T-helper 2 cell treated with Interferon-gamma antibody and Interleukin-4, amounts not matched to agents 5 μg/mL and 100 μg/mL, for 36 hours (primary cell): ENCODE measurements at places on chromosomes 16 and 17.

DNA sequence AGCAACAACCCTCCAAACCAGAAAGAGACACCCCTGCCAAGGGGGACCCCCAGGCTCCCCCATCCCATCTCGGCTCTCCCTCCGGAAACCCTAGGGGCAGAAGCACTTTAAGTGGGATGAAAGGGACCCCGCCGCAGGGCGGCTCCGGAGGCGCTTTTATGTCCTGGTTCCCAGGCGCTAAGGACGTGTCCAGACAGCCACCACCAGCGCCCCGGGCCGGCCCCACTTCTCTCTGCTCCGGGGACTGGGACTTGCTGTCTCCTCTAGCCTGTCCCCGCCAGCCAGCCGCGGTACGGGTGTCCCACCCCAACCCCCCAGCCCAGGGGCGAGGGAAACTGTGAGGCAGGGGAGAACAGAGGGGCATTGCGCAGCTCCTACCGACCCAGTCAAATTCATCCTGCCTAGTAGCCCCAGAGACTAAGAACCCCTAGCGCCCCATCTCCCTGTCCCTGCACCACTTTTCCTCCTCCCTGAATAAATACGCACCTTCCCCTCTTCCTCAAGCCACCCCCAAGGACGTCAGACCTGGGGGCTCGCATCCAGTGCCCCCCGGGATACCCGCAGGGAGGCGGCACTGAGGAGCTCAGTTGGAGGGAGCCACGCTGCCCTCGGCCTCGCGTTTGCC lies 4.1 kb downstream of the SP6 start:
- H3K27me3 ChIP-seq: peaks cover 62% of the 10 kb centered on the region
- no peak overlapping the region for H3K27ac ChIP-seq
- peaks cover 8% of the 10 kb centered on the region for H3K4me1 ChIP-seq
- no peak overlapping the region for H3K4me3 ChIP-seq
- no peaks in the 10 kb centered on the region for H3K36me3 ChIP-seq

DNA sequence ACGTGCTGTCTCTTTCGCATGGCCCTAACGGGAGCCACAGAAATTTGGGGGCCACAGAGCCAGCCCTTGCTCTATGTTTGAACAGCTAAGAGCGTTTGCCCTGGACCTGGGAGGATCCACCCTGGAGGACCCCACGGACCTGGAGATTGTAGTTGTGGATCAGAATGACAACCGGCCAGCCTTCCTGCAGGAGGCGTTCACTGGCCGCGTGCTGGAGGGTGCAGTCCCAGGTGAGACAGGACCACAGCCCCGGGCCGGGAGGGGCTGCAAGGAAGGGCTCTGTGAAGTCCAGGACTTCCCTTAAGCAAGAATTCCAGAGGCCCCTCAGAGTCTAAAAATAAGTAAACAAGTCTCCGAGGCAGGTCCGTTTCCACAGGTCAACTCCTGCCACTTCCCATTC lies 11.9 kb downstream of the CDH15 start:
- H3K27ac ChIP-seq: no peak overlapping the region
- DNase-seq: no peak
- H3K4me1 ChIP-seq: no peaks in the 10 kb centered on the region
- H3K36me3 ChIP-seq: no peaks in the 10 kb centered on the region
- no peaks in the 10 kb centered on the region for H3K27me3 ChIP-seq
- no peak overlapping the region for H3K4me3 ChIP-seq

GRCh38 chr16:63337264-63337663 lies 1301.0 kb upstream of the CDH8 start:
- H3K4me1 ChIP-seq: no peaks in the 10 kb centered on the region
- H3K27ac ChIP-seq: no peak overlapping the region
- no peaks in the 10 kb centered on the region for H3K27me3 ChIP-seq

GRCh38 chr17:73318427-73318813 lies 6.6 kb upstream of the CDC42EP4 start:
- H3K27me3 ChIP-seq: peaks cover 4% of the 10 kb centered on the region
- H3K4me1 ChIP-seq: peaks cover under 1% of the 10 kb centered on the region
- no peaks in the 10 kb centered on the region for H3K36me3 ChIP-seq
- no peak overlapping the region for H3K4me3 ChIP-seq

GRCh38 chr17:73029991-73030390 lies 62.5 kb downstream of the SLC39A11 start:
- H3K4me1 ChIP-seq: no peaks in the 10 kb centered on the region
- H3K4me3 ChIP-seq: no peak overlapping the region
- no peaks in the 10 kb centered on the region for H3K27me3 ChIP-seq
- no peak overlapping the region for H3K27ac ChIP-seq

GRCh38 chr17:73847952-73848351 lies 203.7 kb upstream of the SDK2 start:
- H3K36me3 ChIP-seq: no peaks in the 10 kb centered on the region
- H3K4me1 ChIP-seq: no peaks in the 10 kb centered on the region
- no peak overlapping the region for H3K27ac ChIP-seq

GRCh38 chr16:89563639-89564392 lies 3.3 kb downstream of the RPL13 start:
- peak overlapping the region; percentile 11 for H3K27ac ChIP-seq
- DNase-seq: no peak
- H3K4me3 ChIP-seq: peak overlapping the region; percentile 24
- peaks cover 45% of the 10 kb centered on the region for H3K36me3 ChIP-seq
- no peaks in the 10 kb centered on the region for H3K27me3 ChIP-seq

- no peaks in the 10 kb centered on the region for H3K27me3 ChIP-seq
- peaks cover 52% of the 10 kb centered on the region for H3K36me3 ChIP-seq
- peak within 1 kb of the TSS; percentile 99 for H3K4me3 ChIP-seq
- peaks cover 38% of the 10 kb centered on the region for H3K4me1 ChIP-seq
- DNase-seq: peak; percentile 71
- H3K27ac ChIP-seq: peak within 1 kb of the TSS; percentile 100
These were observed at the start of gene TMC6 for GRCh38 chr17:78128551-78129350. Gene TMC6 (minus strand): TSS chr17:78128755. CDS start chr17:78126832, 1,923 bp downstream.

DNA sequence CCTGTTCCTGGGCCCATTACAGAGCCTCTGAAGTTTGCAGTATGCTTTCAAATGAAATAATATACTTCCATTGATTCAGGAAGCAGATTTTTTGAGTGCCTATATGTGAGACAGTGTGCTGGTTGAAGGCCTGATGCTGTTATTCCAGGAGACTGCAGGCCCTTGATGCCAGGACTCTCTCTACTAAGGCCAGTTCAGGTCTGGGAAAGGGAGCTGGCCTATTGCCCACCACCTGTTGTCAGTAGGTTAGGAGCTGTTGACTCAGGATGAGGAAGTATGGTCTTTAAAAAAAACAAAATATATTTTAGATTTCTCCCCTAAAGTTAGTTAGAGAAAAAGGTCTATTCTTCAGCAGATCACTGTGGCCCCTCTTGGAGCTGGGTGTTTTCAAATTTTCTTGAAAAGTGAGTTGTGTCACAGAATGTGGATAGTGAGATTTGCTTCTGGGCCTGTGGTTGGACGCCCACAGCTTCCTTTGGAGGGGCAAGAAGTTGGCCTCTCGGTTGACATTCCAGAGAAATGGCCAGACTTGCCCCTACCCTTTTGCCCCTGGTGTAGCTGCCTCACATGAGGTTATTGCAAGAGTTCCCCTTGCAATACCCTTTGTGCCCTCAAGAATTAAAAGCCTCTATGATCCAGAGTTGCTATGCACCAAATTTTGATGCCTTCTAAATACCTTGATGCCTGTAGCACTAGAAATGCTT lies 7.9 kb downstream of the ESRP2 start:
- peak overlapping the region; percentile 70 for H3K27ac ChIP-seq
- peak overlapping the region; percentile 9 for H3K4me3 ChIP-seq
- no peak for DNase-seq
- peaks cover 38% of the 10 kb centered on the region for H3K36me3 ChIP-seq
- no peaks in the 10 kb centered on the region for H3K27me3 ChIP-seq
- H3K4me1 ChIP-seq: peaks cover 34% of the 10 kb centered on the region

DNA sequence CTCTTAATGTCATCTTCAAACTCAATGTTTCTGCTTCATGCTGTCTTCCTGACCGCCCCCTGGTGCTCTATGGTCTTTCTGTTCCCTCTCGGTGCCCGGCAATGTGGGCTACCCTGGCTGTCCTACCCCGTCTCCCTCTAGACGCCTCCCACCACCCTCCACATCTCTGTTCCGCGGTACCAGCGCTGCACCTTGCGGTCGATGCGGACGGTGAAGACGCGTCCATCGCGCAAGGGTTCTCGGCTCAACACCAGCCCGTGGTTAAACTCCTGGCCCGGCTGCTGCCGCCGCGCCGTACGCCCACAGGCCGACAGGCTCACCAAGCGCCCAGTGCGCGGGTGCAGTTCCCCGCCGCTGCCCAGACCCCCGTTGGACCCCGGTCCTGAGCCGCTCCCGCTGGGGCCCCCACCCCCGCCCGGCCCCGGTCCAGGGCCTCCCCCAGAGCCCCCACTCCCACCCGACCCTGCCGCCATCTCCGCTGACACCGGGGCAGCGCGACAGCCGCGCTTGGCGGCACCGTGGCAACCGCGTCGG lies at the start of gene NEURL4:
TSS of gene NEURL4 (minus strand) at position 496 of the 534 bp plus-strand sequence. CDS start at position 473, 23 bp downstream.
- H3K36me3 ChIP-seq: peaks cover 4% of the 10 kb centered on the region
- H3K4me3 ChIP-seq: peak within 1 kb of the TSS; percentile 95
- DNase-seq: no peak
- H3K4me1 ChIP-seq: peaks cover 37% of the 10 kb centered on the region
- no peaks in the 10 kb centered on the region for H3K27me3 ChIP-seq
- H3K27ac ChIP-seq: peak within 1 kb of the TSS; percentile 96

DNA sequence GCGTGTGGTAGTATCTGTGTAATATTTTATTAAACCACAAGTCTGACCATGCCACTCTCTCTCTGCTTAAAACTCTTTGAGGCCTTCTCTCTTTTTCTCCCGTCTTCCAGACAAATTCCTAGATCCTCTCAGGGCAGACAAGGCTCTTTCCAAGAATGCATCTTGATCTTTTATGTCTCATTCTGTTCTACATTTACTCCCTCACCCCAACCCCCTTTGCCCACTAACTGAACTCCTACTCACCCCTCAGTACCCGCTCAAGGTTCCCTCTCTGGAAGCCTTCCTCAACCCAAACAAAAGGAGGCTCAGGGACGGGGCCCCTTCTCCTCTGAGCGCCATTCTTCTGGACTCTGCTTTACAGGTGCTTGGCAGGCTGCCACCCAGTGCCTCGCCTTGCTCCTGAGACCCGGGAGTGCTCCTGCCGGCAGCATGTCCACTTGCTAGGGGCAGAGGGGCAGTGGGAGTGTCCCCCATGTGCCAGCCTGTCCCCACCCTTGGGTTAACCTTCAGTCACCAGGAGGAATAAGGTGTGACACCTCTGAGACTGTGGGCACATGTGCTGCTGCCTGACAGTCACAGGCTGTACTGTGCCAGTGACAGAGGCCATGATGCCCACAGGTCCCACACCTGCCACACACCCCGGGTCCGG lies 9.2 kb downstream of the SLC13A2 start:
- H3K36me3 ChIP-seq: no peaks in the 10 kb centered on the region
- H3K4me1 ChIP-seq: peaks cover 10% of the 10 kb centered on the region
- H3K4me3 ChIP-seq: no peak overlapping the region
- no peak for DNase-seq
- H3K27ac ChIP-seq: no peak overlapping the region
- peaks cover 3% of the 10 kb centered on the region for H3K27me3 ChIP-seq

GRCh38 chr17:55117164-55117563 lies 147.6 kb upstream of the HLF start:
- H3K4me1 ChIP-seq: peaks cover 6% of the 10 kb centered on the region
- H3K4me3 ChIP-seq: no peak overlapping the region
- DNase-seq: no peak
- H3K36me3 ChIP-seq: no peaks in the 10 kb centered on the region
- no peaks in the 10 kb centered on the region for H3K27me3 ChIP-seq
- H3K27ac ChIP-seq: no peak overlapping the region

DNA sequence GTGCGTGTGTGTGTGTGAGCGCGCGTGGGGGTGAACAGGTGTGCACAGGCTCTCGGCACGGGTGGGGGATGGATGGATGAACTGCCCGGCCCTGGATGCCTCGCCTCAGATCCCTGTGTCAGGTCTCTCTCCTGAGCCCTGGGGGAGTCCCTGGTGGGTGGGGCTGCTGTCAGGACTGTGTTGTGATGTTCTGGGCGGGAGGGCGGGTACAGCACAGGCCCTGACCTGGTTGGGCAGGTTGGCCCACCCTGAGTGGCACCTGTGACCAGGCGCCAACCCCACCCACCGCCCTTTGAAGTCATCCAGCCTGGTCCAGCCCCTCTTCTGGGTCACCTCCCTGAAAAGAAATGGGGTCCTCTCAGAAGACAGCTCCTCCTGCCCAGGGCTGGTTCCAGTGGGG lies 41.6 kb upstream of the TAC4 start:
- H3K27me3 ChIP-seq: peaks cover 49% of the 10 kb centered on the region
- H3K36me3 ChIP-seq: no peaks in the 10 kb centered on the region
- no peaks in the 10 kb centered on the region for H3K4me1 ChIP-seq
- DNase-seq: no peak

- peaks cover 11% of the 10 kb centered on the region for H3K36me3 ChIP-seq
- peak overlapping the region; percentile 98 for H3K27ac ChIP-seq
- DNase-seq: no peak
- H3K4me1 ChIP-seq: peaks cover 53% of the 10 kb centered on the region
- peak overlapping the region; percentile 94 for H3K4me3 ChIP-seq
- H3K27me3 ChIP-seq: no peaks in the 10 kb centered on the region
These were observed 1.1 kb upstream of the RNF213 start for GRCh38 chr17:80259457-80260068.

DNA sequence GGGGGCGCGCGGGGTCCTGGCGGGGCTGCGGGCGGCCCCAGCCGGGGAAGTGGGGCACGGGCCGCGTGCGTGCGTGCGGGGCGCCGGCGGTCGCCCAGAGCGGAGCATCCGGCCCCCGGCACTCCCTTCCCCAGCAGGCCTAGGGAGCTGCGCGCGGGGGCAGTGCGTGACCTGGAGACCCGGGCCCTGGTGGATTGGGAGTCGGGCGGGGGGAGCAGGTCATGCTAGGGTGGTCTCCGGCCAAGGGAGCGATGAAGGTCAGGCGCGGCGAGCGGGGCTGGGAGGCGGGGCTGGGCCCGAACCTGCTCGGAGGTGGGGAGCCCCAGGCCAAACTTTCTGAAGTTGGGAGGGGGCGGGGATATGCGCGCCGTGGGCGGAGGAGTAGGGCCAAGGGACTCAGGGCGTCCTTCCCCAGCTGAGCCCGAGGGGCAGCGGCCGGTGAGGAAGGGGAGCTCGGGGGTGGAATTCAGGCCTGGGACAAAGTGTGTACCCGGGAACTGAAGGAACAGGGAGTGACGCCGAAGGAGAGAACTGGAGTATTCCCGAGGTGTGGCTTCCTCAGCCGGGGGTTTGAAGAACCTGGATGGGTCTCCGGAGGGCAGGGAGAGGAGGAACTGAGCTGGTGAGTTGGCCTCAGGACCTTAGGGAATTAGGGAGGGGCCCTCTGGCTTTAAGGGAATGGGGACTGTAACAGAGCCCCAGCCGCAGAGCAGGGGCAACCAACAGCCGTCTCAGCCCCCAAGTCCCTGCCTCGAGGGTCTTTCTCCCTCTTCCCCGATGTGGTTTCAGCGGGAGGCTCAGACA lies 589 bp downstream of the XYLT2 start:
- H3K27me3 ChIP-seq: no peaks in the 10 kb centered on the region
- peaks cover 28% of the 10 kb centered on the region for H3K4me1 ChIP-seq
- H3K36me3 ChIP-seq: peaks cover 2% of the 10 kb centered on the region
- peak overlapping the region; percentile 91 for H3K4me3 ChIP-seq
